Stimulated activated memory B cell treated with anti-CD40 and anti-IgM and Interleukin-4, amounts not matched to agents 10 μg/mL and 1 μg/mL and 100 μg/mL, for 72 hours (primary cell): ENCODE measurements at places on chromosomes 7 and 10.

DNA sequence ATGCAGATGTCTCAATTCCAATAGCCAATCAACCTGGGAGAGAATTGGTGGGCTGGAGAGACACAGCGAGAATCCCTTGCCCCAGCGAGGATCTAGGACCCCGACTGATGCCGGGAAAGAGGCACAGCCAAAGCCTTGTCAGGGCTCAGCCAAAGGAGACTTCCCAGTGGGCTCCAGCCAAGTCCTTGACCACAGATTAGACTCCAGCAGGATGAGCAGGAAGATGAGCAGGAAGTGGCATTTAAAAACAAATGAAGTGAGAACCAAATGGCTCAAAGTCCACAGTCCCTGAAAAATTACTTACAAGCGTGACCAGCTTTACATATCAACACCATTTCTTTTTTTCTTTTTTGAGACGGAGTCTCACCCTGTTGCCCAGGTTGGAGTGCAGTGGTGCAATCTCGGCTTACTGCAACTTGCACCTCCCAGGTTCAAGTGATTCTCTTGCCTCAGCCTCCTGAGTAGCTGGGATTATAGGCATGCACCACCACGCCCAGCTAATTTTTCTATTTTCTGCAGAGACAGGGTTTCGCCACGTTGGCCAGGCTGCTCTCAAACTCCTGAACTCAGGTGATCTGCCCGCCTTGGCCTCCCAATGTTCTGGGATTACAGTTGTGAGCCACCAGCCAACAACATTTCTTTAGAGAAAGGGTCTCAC, 40.2 kb downstream of the CTBP2 start:
- no peak for ATAC-seq

- no peak for ATAC-seq
Measured at GRCh38 chr10:115761166-115761565, 511.8 kb downstream of the GFRA1 start.

DNA sequence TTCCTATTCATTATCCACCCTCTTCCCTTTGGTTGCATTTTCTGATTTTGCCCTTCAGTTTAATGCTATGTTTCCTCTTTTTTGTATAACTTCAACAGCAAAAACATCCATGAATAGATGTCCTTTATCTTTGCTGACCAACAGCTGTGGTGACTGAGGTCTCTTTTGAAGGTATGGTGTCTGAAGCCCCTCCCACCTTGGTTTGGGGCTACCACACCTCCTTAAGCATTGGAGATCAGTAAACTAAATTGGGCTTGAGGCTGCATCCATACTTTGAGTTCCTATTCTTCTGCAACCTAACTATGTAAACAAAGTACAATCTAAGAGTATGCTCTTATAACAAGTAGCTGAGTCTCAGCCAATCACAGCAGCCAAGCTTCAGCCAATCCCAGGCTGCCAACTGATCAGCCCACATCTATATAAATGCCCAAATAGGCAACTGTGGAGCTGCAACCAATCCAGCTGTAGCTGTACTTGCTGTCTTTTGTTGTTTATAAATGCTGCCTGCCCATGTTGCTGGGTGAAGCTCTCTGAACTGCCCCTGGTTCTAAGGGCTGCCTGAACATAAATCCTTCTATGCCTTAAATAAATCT, 69.4 kb upstream of the PDLIM1 start:
- ATAC-seq, result no peak

GRCh38 chr10:29140991-29141390, 147.9 kb upstream of the LYZL1 start:
- ATAC-seq, result no peak

- ATAC-seq, result no peak
Measured at GRCh38 chr7:28980451-28981160, 22.5 kb upstream of the TRIL start.
